ENCODE measurements at places on chromosomes 2 and 18.

DNA sequence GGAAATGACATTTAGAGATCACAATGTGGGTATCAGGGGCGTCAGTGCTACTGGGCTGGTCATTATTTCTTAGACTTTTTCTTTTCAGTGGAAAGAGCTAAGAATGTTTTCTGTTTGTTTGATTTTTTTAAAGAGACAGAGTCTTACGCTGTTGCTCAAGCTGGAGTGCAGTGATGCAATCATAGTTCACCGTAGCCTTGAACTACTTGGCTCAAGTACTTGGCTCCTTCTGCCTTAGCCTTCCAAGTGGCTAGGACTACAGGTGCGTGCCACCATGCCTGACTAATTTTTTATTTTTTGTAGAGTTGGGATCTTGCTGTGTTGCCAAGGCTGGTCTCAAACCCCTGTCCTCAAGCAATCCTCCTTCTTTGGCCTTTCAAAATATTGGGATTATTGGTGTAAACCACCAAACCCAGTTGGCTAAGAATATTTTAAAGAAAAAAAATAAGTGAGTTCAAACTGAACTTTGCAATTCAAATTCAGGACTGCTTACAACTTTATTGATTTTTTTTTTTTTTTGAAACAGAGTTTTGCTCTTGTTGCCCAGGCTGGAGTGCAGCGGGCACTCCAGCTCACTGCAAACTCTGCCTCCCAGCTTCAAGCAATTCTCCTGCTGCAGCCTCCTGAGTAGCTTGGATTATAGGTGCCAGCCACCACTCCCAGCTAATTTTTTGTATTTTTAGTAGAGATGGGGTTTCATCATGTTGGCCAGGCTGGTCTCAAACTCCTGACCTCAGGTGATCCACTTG, 154.2 kb downstream of the MIB1 start:
- DNase-seq: no peak

GRCh38 chr2:85605406-85606115, 3.1 kb upstream of the TMEM150A start:
- no peak for DNase-seq

DNA sequence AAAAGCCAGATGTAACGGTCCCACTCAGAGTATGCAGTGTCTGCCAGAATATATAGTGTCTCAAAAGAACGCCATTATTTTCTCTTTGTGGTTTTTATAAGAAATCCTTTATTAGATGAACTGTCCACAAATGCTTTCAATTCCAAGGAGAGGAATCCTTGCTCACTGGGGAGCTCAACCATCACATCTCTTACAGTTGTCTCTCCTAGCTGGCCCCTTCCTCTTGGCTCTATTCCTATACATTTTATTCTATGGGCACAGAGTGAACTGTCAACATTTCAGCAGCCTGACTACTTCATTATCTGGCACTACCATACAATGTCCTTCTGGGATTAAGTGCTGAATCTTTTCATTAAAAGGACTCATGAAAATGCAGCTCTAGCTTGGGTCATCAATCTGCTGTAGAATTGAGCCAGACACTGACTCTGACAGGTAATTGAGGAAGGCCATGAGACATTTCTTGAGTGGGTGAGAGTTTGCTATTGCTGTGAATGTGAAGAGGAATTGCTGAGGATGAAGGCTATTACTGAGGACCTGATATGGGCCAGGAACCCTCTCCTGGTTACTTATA, 96.5 kb upstream of the THOC1 start:
- no peak for DNase-seq

DNA sequence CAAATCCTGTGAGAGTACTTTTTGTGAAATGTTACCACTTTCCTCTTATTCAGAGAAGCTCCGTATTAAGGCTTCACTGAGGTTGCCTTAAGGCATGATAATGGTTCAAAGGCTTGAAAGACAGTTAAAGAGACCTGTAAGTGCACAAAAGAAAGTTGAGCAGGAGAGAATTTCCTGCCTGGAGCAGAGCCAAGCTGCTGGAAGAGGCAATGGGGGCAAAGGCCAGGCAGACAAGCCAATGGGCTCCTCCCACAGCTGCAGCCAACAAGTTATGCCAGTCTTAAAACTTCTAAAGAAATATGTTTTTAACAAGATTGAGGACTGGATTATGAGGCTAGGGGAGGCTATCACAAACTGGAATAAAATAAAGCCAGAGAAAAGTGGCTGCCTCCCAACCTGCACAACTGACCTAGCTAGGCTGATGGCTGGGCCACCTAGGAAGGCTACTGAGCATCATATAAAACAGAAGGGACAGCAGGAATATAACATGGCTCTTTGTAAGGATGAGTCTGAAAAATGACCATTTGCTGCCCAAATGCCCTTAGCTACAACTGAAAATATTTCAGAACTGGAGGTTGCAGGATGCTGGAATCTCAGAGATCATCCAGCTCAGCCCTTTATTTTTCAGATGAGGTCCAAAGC, 2.1 kb downstream of the IL1B start:
- no peak for DNase-seq

DNA sequence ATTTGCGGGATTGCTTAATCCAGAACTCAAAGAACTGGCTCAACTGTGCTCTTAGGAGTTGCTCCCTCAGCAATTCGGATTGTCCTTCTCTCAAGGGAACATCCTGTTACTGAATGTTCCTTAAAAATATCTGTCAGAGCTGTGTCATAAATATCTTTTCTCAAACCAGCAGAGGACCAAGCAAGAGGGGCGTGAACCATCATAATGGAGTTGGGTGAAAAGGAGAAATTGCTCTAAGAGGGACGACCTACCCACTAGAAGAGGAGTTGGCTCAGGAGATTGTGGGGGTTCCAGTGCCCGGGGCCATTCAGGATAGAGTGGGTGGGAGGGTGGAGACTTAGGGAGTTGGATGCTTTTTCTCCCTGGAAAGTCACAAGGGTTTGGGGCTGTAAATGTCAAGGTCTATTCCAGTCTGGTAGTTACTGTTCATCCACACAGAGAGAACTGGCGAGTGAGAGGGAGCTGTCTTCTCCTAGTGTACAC, 59.5 kb downstream of the MERTK start:
- no peak for DNase-seq

DNA sequence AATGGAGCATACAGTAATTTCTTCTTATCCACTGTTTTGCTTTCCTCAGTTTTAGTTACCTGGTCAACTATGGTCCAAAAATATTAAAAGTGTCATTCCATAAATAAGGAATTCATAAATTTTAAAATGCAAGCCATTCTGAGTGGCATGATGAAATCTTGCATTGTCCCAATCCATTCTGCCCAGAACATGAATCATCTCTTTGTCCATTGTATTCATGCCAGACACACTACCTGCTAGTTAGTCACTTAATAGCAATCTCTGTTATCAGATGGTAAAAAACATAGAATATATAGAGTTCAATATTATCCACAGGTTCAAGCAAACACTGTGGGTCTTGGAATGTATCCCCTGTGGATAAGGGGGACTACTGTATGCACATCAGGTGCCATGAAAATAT, 872.2 kb upstream of the NXPH2 start:
- DNase-seq: no peak

- no peak for DNase-seq
Measured at GRCh38 chr18:76565238-76566173, 70.5 kb upstream of the ZNF516 start.

DNA sequence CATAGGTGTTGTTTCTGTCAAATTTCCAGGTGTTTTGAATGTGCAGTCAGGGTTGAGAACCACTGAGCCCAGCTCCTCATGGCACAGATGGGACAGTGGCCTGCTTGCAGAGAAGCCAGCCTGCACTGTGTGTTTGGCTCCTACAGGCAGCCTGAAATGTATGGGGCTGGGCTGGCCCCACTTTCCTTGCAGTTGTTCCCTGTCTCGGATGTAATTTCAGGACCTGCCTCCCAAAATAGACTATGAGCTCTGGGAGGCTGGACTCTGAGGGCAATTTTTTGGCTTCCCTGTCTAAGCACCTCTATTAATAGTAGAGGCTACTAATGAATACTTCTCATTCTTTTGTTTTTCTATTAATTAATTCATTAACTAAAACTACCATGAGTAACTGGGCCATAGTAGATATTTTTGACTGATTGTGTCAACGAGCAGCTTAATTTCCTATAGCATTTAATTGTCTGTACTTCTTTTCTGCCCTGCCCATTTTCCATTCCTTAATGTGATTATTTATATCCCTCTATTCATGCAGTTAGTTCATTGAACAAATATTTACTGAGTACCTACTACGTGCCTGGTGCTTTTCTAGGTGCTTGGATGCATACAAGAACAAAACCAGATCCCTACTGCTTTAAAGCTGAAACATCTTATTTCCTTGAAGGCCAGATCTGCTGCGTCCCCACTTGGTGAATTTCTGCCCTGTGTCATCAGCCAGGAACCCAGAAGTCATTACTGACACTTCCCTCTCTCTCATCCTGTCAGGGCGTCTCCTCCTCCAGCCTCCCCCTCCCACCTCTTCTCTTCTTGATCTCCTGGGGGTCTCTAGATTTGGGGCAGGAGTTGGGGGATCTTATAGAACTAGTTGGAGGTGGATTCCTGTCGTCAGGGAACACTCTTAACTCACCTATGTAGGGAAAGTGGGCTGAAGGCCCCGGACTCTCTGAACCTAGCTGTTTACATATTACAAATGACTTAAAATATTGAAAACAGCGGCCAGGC, 16.3 kb downstream of the DYSF start:
- DNase-seq: no peak

GRCh38 chr2:12819721-12820120, 103.0 kb downstream of the TRIB2 start:
- no peak for DNase-seq
